Cardiac septum (tissue), 1 donor: ENCODE measurements at places on chromosomes 2 and 18. TPM values are rescaled to one million over a fixed set of nuclear protein-coding genes. Genes with fewer than 3 reads are reported as not detected.

DNA sequence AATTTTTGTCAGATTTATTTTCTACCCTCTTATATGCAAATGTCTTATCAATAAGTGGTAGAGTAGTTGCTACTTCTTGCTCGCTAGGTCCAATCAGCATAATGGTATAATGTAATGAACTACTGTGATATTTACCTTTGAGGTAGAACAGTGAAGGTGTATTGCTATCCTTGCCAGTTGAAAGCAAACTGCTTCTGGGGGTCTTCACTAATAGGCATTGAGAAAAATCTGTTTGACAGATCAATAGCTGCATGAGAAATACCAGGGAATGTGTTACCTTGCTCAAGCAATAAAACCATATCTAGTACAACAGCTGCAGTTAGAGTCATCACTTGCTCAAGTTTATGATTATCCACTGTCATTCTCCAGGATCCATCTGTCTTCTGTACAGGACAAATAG is 50.1 kb upstream of the EFEMP1 start:
- no peak for DNase-seq

DNA sequence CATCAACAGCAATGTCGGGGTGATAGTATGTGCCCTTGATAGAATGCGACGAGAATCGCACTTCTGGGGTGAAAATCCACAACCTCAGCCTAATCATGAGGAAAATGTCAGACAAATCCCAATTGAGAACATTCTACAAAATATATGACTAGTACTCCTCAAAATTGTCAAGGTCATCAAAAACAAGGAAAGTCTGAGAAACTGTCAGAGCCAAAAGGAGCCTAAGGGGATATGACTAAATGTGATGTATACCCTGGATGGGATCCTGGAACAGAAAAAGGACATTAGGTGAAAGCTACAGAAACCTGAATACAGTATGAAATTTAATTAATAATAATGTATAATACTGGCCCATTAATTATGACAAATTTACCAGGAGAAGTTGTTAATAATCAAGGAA is 7.6 kb upstream of the CACNB4 start:
- no peak for DNase-seq

DNA sequence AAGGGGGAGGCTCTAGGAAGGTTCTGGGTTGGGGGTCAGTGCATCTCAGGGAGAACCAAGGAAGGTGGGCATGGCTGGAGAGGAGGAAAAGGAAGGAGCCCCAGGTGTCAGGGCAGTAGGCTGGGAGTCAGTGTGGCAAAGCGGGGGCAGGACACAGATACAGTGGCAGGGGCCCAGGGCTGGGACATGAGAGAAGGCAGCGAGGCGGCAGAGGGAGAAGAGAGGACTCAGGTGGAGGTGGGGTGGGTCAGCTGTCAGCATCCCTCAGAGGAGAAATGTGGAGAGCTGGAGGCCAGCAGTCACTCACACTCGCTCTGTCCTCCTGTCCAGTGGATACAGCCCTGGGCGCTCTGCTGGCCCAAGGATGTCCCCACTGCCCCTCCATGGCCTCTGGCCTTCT is 5.6 kb upstream of the GMPPA start:
- DNase-seq: no peak

- DNase-seq: no peak
Measured at GRCh38 chr18:3511980-3512379, 62.0 kb downstream of the TGIF1 start.

DNA sequence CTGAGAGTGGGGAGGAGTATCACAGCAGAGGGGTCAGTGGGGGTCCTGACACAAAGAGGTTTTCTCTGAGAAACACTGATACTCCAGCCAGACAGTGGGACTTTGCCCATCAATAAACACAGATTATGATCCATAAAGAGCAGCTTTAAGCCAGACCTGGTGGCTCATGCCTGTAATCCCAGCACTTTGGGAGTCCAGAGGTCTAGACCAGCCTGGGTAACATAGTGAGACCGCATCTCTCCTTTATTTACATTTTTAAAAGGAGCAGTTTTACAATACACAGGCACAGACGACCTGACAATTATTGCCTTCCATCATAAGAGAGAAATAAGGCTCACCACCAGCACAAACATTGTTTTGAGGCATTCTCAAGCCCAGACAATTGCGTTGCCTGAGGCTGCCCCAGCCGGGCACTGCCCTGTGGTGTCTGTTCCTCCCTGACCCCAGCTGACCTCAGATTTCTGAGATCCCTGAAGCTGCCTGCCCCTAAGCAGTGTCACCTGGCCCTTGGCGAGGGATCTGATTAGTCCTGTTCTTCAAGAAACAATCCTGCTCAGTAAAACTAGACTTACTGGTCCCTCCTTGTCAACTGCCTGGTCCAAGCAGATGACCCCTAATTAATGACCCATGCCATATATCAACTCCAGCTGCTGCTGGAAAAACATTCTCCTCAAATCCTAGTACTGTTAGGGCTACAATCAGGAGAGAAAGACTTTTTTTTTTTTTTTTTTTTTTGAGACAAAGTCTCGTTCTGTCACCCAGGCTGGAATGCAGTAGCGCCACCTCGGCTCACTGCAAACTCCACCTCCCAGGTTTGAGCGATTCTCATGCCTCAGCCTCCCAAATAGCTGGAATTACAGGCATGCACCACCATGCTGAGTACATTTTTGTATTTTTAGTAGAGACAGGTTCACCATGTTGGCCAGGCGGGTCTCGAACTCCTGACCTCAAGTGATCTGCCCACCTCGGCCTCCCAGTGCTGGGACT is 59.4 kb upstream of the SOS1 start:
- no peak for DNase-seq

DNA sequence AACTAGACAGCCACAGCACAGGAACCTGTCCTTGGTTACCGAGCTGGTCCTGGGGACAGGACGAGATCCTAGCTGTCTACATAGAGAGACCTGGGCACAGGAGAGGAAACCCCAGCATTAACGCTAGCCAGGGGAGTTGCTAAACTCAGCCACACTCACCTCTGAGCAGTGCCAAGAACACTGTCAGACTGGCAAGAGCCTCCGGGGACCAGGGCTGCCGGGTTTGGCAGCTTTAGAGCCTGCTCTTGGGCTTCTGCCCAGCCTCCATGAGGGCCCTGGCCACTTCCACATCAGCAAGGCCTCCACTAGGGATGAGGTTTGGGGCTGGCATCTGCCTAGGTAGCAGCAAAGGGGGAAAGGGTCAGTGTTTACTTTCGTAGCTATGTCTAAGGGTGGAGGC is 6.7 kb downstream of the TMBIM1 start:
- no peak for DNase-seq

GRCh38 chr2:171289991-171290390 is 129.3 kb upstream of the TLK1 start:
- DNase-seq: no peak

GRCh38 chr18:63249771-63250170 is 69.8 kb downstream of the BCL2 start:
- no peak for DNase-seq

DNA sequence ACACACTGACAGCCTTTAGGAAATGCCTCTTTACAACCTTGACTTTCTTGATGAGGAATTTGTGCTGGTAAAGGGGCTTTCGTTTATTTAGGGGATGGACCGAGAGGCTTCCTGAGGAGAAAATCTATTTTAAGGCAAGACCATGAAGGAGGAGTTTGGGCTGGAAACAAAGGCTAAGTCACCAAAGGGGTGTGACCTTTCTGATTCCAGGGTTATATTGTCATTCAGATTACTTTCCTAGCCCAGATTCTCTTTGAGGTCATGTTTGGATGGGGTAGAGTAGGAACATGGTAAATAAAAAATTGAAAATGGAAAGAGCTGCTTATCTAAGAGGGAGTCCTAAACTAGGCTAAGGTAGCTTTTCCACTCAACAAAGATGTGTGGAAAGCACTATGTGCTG is 77.1 kb upstream of the UGP2 start:
- DNase-seq: no peak

DNA sequence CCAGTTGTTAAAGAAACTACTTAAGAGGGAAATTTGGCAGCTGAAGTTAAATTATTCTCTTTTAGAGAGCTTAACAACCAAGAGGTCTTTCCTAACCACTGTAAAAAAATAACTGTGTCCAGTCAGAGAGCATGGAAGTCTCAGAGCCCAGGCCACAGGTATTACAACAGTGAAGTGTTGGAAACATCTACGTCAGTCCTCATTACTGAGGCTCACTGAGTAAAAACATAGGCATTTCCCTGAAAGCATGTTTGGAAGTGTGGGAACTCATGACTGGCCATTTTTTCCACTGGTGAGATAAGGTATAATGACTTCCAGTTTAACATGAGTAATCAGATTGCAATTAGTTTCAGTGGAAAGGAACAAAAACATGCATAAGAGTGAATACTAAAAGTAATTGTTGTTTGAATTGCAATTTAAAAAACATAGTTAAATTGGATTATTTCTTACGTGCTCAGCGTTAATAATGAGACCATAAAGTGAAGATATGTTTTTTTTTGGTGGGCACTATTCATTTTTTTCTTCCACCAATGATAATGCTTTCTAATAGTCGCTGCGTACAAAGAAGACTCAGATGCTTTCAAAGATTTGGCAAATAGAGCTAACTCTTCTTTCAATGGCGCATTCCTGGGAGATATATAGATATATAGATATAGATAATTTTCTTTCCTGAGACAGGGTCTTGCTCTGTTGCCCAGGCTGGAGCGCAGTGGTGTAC is 60.8 kb downstream of the EFEMP1 start:
- no peak for DNase-seq

DNA sequence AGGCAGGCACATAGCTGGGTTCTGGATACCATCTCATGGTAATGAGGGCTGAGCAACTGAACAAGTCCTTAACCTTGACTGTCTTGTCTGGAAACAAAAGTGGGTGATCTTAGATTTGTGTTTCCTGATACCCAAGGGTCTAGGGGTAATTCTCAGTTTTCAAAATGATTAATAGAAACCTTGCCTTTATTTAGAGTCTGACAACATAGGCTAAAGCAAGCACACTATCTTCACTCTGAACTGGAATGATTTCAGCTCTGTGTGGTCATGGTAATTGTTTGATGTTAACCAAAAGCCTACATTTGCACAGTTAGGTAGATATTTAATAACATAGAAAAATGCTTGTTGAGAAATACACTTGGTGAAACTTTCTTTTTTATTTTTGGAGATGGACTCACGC is 6.8 kb upstream of the LAMA3 start:
- DNase-seq: no peak

DNA sequence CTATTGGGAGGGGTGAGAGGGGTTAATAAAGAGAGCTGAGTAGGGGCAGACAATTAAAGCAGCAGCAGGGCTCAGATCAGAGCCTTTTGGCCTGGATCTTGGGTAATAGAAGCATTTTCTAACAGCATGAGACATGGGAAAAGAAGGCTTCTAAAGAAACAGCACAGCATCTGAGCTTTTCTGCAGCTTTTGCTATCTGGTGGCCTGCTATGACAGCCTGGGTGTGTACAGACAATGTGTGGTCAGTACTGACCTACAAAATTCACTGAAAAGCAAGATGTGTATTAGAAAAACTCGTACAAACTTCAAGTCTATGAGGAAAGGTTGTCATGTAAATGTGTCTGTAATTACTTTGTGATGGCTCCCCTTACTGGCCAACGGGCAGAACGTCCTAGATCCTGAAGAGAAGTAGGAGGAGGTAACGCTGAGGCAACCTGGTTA is 95.6 kb downstream of the GALNT3 start:
- no peak for DNase-seq

DNA sequence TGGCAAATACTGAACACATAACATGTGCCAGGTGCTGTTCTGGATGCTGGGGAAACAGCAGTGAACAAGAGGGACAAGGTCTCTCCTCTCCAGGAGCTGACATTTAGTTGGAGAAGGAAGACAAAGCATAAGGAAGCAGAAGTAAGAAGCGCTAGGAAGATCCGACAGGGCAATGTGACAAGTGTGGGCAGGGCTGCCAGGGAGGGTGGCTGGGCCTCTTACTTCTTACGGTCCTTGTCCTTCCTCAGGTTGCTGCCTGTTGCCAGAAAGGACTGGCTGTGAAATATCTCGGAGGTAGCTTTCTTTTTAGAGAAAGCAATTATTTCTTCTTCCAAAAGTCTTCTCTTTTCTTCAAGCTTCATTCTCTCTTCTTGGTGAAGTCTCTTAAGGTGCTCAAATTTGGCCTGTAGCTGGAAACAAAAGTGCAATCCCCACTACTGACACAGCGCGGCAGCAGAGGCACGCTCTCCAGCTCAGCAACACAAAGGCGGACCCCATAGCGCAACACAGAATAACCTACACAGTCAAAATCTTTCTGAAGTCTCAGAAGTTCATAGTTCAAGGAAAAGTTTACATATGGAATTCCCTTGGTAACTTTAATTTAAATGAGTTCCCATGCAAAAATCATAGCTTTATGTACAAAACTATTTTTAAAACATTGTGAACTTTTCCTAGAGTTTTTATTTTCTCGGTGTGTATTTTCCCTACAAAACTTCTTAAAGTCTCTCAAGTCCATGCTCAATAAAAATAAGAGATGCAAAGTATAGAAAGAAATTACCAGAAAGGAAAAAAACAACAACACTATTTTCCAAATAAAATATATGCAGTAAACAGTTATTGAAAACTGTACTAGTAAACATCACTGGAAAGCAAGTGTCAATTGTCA is 67.7 kb downstream of the SEPTIN10 start:
- peak; percentile 78 for DNase-seq

DNA sequence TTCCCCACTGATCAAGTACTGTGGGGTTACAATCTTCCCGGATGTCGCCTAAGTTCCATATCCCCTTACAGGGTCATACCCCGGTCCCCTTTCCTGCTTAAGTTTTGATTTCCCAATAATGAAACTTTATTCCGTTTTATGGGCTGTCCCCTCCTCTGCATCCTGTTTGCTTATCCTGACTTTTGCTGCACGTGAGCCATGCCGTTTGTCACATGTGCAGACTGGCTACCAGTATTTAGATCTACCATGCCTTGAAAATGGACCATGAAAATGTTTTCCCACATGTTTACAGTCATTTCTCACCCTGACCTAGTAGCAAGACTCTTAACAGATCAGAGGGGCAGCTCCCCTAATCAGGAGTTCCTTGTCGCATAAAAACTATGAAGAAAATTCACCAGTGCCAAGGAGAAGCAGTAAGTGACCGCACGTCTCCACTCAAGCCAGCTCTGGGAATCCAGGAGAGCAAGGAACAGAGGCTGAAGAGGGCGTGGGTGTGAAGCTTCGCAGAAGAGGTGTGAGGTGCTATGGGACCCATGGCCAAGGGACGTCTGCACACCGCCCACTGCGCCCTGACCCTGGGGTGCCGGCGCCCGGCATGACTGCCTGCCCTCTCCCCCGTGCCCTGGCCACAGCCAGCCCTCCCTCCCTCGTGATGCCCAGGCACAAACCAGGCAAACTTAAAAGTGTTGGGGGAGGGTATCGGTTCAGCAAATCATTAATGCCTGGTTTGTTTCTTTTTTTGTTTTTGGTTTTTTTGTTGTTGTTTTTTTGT is 440.8 kb upstream of the SALL3 start:
- DNase-seq: no peak

DNA sequence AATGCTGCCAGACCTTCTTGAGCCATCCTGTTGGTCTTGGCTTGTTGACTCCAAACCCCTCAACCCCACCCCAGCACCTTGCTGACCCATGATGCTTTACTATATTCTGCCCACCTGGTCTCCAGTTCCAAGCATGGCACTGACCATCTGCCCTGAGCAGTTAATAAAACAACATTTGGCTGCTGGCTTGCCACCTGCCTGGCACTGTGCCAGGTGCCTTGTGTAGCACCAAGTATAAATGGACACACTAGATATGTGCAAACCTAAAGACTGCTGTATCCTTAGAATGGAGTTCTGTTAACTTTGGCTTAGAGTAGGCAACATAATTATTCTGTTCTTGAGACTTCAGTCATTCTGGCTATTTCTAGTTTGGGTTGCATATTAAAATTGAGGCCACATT is 91.4 kb downstream of the ACSL3 start:
- no peak for DNase-seq

Gene DTNA
- total RNA-seq: 208 TPM

Gene CFAP221
- 1.2 TPM for total RNA-seq

Gene NAT8
- total RNA-seq: not detected

Gene ALMS1
- total RNA-seq: 11.6 TPM

Gene CHPF
- total RNA-seq: 120 TPM

Gene FAM117B
- total RNA-seq: 1.2 TPM
